ENCODE measurements at places on chromosomes 3 and 15. TPM values are rescaled to one million over a fixed set of nuclear protein-coding genes. Genes with fewer than 3 reads are reported as not detected.

CTXN2 gene
- total RNA-seq: not detected

GRCh38 chr15:70820214-70820613, 33.7 kb downstream of the LARP6 start:
- DNase-seq: no peak

DNA sequence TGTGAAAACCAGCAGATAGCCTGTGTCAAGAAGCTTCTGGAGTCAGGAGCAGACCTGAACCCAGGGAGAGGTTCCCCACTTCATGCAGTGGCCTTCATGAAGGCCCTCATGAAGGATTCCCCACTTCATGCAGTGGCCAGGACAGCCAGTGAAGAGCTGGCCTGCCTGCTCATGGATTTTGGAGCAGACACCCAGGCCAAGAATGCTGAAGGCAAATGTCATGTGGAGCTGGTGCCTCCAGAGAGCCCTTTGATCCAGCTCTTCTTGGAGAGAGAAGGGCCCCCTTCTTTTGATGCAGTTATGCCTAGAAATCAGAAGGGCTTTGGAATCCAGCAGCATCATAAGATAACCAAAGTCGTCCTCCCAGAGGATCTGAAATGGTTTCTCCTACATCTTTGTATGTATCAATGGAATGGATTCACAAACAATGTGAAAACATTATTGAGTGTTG, 103.9 kb upstream of the CHD2 start:
- DNase-seq: no peak

- no peak for DNase-seq
Measured at GRCh38 chr15:65006876-65007275, 17.2 kb upstream of the SPG21 start.

DNA sequence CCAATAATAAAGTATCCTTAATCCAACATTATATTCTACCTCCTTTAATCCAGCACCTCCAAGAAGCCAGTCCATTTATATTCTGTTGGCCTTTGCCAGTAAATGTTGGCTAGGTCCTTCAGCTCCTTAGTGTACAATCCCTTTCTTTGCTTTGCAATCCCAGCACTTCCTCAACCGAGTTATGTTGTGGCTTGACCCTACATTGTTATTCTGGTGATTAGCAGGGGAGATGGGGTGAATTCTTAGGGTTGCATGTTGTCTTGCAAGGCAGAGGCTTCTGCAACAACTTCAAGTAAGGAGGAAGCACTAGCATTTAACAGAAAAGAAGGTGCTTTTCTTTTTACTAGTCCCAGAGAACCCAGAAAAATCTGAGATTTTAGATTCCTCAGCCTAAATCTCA, 127.2 kb downstream of the CD47 start:
- no peak for DNase-seq

VGLL4 gene
- total RNA-seq: 32.7 TPM

DNA sequence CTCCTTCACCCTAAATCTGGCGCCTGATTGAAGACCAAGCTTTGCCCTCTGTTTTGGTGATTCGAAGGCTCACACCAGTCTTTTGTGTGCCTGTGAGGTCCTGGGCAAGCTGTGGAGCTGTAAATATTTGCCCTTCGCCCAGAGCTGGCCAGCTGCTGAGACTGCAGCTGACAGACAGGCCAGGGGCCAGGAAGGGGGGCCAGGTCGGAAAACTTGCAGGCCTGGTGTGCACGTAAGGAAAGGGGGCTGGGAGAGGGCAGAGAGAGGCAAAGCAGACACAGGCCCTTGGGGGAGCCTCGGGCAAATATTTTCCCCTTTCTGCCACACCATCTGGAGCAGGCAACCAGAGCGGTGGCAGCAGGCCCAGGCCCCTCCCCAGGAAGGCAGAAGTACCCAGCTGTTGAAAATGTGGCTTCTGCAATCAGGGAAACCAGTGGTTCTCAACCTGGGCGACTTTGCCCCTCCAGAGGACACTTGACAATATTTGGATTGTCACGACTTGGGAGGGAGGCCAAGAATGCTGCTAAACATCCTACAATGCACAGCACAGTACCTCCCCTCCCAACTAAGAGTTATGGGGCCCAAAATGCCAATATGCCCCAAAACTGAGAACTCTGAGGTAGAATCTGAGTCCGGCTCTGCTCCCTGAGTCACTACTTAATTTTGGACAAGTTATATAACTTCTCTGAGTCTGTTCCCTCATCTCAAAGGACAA, 2.5 kb downstream of the PDZRN3 start:
- no peak for DNase-seq

PLCB2 gene
- 1.3 TPM for total RNA-seq

DNA sequence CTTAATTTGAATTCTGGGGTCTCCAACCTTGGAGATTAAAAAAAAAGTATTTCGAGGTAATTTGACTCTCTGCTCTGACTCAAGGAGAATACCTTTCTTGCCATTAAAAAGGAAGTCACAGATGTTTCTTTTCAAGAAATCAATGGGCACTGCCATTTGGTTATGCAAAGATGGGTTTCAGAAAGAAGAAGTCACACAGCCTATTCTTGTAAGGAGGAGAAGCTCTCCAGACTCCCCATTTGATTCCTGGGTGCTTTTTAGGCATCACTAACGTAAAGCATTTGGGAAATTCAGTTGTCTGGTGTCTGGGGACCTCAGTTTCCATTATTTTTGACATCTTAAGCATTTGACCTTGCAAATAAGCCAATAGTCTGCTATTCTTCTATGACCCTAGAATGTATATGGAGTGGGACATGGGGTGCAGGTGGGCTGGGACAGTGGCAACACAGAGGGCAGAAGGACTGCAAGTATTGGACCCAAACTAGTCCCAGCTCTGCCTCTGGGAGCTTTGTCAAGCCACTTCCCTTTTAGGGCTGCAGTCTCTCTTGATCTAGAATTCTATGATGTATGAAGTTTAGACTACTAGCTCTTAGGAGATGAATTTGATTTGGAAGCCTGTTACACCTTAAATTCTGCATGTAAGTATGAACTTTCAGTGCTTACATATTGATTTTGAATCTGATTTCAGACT, 27.8 kb downstream of the IL5RA start:
- no peak for DNase-seq

All from Daoy (cell line).